ENCODE measurements at places on chromosomes 7 and 10.

DNA sequence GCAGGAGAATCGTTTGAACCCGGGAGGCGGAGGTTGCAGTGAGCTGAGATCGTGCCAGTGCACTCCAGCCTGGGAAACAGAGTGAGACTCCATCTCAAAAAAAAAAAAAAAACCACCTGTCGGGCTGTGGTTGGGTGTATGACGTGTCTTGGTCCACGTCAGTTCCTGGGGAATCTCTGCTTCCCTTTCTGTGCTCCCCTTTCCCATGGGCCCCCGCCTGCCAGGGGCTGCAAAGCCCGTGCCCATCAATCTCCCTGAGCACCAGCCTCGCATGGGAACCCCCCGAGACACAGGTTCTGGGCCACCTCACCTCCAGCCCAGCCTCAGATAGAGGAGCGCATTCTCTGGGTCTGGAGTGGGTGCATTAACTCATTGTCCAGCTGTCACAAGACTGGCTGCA, 2.3 kb upstream of the SH2B2 start:
- DNase-seq = no peak

- DNase-seq = no peak
Measured at GRCh38 chr10:23657677-23658076, 218.8 kb downstream of the OTUD1 start.

GRCh38 chr7:153682628-153683027, 369.6 kb upstream of the DPP6 start:
- DNase-seq = no peak

GRCh38 chr10:79153745-79154144, 85.0 kb downstream of the ZMIZ1 start:
- no peak for DNase-seq

- no peak for DNase-seq
Measured at GRCh38 chr7:36762394-36762793, 38.1 kb upstream of the AOAH start.

DNA sequence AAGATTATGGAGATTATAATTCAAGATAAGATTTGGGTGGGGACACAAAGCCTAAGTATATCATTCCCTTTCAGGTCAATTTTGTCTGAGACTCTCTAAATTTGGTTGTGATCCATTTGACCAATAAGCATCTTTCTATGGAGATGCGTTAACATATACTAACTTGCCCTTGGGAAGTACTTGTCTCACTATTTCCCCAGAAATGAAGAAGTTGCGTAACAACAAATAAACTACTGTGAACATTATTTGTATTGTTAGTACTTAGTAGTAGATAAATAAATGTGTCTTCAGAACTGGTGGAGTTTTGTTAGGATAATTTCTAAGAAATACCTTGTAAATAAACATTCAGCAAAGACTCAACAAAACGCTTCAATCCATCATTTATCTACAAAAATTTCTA, 127.3 kb upstream of the LYZL2 start:
- DNase-seq = no peak

- no peak for DNase-seq
Measured at GRCh38 chr7:21767300-21767900, 178.3 kb downstream of the CDCA7L start.

- no peak for DNase-seq
Measured at GRCh38 chr10:131651674-131652437, 249.0 kb upstream of the PPP2R2D start.

- no peak for DNase-seq
Measured at GRCh38 chr7:101140339-101140699, 13.4 kb downstream of the SERPINE1 start.

GRCh38 chr7:158186864-158187693, 400.5 kb downstream of the PTPRN2 start:
- no peak for DNase-seq

GRCh38 chr10:103727546-103727963, 127.8 kb downstream of the SH3PXD2A start:
- DNase-seq = no peak

DNA sequence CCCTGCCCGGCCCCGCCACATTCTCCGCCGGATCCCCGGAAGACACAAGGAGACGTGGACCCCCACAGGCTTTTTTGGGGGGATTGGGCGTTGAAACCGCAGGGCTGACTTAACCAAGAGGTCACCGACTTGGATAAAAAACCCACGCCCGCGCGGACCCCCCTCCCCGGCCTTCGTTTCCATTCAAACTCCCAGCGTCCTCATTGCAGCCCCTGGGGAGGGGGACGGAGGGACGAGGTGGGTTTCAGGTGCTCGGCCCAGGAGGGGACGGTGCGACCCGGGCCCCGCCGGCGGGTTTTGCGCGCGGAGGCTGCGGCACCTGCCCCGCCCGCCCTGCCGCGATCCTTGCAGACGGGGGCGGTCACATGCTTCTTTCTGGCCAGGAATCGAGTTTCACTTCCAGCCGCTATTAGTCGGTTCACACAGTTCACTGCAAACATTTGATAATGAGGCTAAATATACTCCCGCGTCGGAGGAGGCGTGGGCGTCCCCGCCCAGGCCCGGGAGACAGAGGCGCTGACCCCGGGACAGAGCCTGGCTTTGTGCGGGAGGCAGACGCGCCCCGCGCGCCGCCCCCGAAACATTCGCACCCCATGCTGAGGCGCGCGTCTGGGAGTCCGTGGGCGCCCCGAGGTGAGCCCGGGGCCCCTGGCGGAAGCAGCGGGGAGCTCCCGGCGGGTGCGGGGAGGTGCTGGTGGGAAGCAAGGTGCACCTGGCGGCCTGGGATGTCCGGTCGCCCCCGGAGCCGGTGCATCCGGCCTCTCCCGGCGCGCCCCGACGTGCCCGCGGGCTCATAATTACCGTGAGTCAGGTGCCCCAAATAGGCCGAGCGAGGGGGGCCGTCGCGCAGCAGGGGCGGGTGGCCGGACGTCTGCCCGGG, 2.7 kb upstream of the PDGFA start:
- no peak for DNase-seq

GRCh38 chr7:609365-609764, 89.7 kb upstream of the PDGFA start:
- DNase-seq = no peak

- DNase-seq = no peak
Measured at GRCh38 chr7:99955247-99955646, 20.6 kb downstream of the AZGP1 start.

- no peak for DNase-seq
Measured at GRCh38 chr7:147777309-147777708, 813.3 kb upstream of the C7orf33 start.

- no peak for DNase-seq
Measured at GRCh38 chr10:79238158-79238520, 109.1 kb upstream of the PPIF start.

GRCh38 chr10:119296703-119297102, 89.3 kb downstream of the GRK5 start:
- no peak for DNase-seq

GRCh38 chr10:12465385-12466136, 116.2 kb downstream of the CAMK1D start:
- no peak for DNase-seq

DNA sequence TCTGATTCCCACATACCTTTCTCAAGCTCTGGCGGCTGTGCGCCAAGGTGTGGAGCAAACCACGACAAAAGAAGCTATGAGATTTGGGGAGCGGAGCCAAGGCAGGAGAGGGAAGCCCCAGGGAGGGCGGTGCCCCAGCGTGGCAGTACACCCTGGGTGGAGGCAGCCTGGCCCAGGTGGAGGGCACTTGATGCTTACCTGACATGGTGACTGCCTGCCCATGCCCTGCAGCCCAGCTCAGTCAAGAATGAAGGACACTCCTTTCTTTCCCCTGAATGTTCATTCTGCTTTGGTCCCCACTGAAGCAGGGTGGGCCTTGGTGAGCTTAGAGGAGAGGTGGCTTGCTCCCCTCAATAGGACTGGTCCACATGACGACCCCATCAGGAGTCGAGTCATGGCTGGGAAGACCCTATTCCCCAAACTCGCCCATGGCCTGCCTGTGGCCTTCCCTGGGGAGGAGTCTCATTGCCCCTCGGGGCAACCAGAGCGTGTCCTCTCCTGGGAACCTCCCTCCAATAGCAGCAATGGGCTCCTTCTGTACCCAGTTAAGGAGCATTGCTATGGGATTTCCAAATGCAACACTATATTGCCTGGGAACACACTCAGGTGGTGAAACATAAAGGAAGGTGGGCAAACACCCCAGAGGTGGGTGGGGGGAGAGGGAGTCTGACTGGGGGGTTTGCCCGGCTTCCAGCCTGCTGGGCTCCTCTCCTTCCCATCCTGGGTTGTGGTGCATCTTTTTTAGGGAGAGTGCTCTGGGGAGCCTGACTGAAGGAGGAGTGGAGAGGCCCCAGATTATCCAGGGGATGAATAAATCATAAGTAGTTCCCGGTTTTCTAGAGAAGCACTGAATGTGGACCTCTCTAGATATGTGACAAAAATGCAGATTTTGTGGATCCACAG, 22.7 kb downstream of the RAMP3 start:
- no peak for DNase-seq

GRCh38 chr7:143886826-143887477, 15.0 kb downstream of the TCAF1 start:
- no peak for DNase-seq

All from activated naive CD4-positive, alpha-beta T cell (primary cell).